ENCODE measurements at places on chromosomes 1 and 21.

DNA sequence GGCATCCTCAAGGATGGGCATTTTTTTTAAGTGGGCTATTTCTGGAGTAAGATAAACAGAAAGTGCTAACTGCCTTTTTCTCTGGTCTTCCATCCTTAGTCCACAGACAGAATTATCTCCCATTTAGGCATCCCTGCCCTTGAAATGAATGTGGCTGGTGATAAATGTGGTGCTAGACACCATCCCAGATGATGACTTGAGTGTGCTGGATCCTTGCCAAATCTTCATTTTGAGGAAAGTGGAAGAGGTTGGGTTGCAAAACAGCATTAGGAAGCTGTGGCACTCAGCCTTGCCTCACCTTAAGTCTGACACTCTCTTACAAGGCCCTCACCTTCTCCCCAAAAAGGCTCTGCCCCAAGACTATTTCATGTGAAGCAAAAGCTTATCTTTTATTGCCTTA is 19.2 kb downstream of the MAB21L3 start:
- DNase-seq = peak; percentile 85

DNA sequence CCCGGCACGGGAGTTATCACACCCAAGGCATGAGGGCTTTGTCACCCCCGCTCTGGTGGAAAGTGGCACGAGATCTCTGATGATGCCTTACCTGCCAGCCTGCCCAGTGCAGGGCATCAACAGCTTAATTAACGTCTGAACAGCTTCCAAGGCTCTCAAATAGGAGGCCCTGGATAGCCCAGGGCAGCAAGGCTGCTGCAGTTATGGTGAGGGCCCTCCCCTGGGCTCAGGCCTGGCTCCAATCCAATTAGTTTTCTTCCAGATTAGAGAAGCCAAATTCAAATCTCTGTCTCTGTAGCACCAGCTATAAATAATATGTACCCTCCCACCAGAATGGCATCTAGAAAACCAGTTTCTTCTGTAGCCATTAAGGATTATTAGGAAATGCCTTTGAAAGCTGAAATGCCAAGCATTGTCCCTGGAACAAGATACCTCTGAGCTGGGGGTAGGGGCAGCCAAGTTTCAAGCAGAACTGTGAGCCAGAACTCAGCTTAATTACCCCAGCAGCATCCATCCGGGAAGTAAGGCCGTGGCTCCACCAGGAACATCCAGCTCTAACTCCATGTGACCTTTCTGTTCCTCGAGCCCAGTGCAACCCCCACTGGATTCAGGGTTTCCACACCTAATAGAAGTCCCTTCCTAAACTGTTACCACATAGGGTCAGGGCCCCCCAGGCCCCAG is 12.5 kb downstream of the QSOX1 start:
- no peak for DNase-seq

DNA sequence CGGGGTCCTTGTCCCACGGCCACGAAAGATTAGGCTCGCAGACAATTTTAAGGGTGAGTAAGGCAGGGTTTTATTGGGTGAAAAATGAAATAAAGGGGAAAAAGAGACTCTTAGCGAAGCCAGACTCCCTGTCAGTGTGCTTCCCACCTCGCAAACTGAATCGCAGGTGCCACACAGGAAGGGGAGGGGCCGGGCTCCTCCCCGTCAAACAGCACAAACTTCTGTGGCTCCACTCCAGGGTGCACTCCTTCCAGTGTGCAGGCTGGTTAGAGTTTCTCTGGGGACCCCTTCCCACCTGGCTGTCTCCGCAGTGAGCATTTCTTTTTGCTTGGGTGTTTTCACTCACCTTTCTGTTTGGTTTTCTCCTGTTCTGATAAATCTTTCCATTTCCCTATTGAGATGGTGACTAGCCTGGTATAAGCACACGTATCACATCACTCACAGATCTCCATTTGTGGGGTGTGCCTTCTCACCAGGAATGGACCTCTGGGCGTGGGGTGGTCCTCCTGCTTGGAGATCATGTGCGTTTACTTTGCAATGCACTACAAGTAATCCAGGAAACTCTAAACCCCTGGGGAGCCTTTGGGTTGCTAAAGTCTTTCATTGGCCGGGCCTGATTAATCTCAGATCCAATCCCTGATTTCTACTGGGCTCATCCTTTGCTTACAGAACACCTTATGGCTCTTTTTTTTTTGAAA is 37.6 kb upstream of the GALNT2 start:
- no peak for DNase-seq

- no peak for DNase-seq
These were observed 248.4 kb downstream of the TNR start for GRCh38 chr1:175494950-175495349.

DNA sequence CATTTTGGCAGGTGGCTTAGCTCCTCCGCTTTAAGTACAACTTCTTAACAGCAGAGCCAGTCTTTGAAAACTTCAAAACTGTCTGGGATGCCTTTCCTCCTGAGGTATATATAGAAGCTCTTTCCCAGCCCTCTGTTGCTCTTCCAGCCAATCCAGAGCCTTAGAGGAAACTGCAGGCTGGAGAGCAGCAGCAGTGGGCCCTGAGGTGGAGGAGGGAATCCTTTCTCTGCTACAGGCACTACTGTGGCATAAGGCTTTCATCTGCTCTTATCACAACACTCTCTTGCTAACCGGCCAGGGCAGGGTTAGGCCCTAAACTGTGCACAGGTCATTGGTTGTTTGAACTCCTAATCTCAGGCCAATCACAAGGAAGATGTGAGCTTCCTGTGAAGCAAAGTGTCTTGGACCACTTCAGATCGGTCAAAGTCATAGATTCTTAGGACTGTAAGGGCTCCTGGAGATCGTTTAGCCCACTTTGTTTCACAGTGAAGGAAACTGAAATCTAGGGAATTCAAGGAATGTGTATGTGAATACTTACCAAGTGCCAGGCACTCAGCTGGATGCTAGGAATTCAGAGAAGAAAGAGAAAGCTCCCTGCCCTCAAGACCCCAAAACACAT is at the start of gene RGS5:
Gene RGS5 (minus strand): TSS at position 84 of the 619 bp plus-strand sequence. CDS start 81 bp downstream, at position 3.
- no peak for DNase-seq

GRCh38 chr1:95085376-95085775 is 12.6 kb upstream of the ALG14 start:
- DNase-seq = peak; percentile 95

DNA sequence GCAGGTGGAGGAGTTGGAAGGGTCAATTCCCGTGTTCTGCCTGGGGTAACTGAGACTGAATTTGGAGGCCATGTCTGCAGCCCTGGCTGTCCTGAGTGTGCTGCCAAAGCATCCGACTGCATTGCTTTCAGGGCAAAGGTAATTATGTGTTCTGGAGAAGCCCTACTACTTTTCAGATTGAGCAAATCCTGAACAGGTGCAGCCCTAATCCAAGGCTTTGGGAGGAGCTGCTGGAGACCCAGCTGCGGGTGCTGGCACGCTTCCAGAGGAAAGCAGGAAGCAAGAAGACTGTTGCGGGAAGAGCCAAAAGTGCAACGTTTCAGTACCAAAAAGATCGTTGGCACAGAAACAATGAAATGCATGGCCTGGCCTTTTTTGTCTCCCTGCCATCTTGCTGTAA is 73.7 kb upstream of the NRIP1 start:
- DNase-seq = no peak

DNA sequence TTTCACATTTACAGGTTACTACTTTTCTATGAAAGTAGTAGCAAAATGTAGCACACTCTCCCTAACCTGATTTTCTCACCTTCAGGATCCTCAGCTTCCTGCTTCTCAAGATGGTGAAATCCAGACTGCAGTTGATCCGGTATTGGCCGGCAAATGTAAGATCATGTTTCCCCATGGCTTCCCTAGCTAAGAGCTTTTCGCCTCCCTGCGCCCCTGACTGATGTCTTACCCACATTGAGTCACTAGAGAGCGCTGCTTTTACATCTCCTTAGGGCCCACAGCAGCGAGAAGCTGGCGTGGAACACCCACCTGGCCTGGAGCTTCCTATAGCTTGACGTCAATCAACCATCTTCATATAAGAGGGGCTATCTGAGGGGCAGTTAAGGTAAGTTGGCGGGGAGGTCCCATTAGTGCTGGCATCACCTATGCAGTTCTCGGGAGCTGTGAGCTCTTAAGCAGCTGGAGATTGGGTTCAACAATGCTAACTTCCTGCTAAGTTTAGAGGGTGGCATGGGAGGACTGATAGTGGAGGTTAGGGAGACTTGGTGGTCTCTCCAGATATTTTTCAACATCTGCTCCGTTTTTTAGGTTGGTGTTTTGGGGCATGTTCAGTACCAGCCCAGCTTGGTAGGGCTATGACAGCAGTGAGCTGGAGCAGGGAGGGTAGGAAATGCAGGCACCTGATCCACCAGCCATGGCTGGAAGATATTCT is 5.5 kb downstream of the PTPN7 start:
- peak; percentile 63 for DNase-seq

DNA sequence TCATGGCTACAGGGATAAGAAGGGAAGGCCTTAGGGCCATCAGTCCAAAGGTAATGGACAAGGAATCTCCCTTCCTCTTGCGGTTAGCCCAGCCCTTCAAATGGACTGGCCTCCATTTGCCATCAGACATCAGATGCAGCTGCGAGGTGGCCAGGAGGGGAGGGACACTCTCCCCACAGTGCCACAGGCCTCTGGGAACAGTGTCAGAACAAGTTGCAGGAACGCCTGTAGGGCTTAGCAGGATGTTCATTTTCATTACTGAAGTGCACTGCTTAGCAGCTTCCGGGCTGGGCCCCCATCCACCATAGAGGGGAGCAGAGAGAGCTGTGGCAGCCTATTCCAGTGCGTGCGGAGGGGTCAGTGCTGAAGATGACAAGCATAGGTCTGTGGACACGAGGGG is 127.5 kb downstream of the GALNT2 start:
- DNase-seq = no peak

DNA sequence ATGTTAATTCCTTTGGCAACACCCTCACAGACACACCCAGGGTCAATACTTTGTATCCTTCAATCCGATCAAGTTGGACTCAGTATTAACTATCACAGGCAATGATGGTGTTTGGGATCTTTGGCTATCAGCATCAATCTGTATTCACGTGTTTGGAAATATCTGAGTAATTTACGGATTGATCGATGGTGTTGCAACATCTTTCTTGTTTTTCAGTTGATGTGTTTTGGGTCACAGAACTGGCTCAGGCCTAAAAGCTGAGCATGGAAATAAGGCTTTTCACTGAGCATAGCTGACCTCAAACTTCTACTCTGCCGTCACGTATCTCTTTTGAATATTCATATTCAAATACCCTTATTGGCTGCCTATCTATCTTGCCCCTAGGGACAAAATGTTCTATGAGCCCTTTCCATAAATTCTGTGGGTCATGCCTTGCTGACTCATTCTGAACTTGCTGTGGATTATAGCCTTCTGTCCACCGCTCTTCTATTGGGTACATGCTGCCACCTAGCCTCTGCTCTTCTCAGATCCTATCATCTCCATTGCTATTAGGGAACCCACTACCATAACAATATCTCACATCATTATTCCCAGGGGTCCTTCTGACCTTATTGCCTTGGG is 156.0 kb downstream of the PDE4B start:
- peak; percentile 15 for DNase-seq

DNA sequence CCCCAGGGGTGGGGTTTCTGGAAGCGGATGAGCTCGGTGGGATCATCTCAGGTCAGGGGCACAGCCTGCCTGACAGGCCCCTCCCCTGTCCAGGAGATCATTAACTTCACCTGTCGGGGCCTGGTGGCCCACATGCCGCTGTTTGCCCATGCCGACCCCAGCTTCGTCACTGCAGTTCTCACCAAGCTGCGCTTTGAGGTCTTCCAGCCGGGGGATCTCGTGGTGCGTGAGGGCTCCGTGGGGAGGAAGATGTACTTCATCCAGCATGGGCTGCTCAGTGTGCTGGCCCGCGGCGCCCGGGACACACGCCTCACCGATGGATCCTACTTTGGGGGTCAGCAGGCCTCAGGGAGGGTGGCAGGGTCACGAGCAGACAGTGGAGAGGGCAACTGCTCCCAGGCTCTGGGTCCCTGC is 8.4 kb downstream of the HCN3 start:
- no peak for DNase-seq

DNA sequence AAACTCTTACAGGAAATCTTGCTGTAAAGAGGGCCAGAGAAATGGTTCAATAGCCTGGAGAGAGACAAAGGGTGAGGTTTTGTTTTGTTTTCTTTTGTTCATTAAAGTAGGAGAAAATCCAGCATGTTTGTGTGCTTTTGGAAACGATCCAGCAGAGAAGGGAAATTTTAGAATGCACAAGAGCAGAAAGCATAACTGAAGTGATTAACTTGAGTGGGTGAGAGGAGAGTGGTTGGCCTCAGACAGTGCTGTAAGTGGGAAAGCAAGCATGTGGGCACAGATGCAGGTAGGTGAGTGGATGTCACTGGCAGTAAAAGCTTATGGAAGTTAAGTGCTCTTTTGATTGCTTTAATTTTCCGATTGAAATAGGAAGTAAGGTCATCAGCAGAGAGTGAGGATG is 50.2 kb downstream of the EEIG2 start:
- no peak for DNase-seq

DNA sequence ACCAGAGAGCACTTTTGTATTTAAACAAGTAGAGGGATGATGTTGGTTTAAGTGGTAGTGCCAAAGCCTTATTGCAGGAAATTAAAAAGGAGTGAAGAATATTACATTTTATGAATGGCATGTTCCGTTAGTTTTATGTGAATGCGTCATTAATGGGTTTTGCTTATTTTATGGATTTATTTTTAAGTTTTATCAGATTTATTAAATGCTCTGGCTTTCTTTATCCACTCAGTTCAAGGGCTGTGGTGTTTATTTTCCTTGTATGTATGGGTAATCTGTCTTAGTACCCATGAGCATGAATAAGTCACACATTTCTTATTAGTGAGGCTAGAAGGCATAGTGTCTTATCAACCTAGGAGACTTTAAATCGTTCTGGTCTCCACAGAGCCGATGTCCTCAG is 41.6 kb upstream of the NBL1 start:
- DNase-seq = no peak

GRCh38 chr1:154802982-154803920 is 66.8 kb downstream of the KCNN3 start:
- no peak for DNase-seq

- no peak for DNase-seq
These were observed 7.8 kb downstream of the ABCD3 start for GRCh38 chr1:94425821-94426484.
